ENCODE measurements at places on chromosomes 13 and 19. TPM values are rescaled to one million over a fixed set of nuclear protein-coding genes. Genes with fewer than 3 reads are reported as not detected.

Gene LILRA2
- total RNA-seq = not detected

DNA sequence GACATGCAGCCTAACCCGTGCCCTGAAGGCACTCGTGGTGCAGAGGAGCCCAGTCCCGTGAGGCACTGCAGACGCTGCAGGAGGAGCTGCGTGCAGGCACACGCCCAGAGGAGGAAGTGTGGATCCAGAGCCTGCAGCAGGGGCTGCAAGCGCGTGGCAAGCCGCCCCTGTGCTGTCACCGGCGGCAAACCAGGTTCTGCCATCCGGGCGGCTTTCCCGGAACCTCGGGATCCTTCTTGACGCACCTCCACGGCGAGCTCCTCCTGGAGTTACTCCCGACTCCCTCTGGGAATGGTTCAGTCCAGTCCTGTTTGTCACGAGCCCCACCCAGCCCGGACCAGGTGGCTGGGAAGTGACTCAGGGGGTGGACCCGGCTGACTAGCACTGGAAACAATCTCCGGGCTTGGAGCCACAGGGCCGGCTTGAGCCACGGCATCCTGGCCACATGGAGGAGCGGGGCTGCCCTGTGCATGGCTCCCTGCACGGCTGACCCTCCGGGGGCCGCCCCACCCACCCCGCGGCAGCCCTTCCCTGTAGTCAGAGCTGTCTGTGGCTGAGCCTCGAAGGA lies 10.2 kb downstream of the DPP9 start:
- DNase-seq = no peak

Gene CCDC124
- 131 TPM for total RNA-seq

- DNase-seq = no peak
Observed at GRCh38 chr13:114017028-114017630, 43.3 kb upstream of the C13orf46 start.

DNA sequence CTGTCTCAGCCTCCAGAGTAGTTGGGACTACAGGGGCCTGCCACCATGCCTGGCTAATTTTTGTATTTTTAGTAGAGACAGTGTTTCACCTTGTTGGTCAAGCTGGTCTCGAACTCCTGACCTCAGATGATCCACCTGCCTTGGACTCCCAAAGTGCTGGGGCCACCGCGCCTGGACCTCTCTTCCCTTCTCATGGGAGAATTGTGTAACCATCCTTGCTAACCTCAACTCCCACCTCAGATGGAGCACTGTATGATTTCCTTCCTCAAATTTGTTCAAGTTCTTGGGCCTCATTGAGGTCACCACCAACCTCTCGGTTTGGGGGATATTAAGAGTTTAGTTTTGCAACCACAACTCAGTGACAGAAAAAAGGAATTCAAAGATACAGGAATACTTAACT lies 10.7 kb downstream of the LILRA5 start:
- no peak for DNase-seq

- no peak for DNase-seq
Observed at GRCh38 chr19:51346742-51347141, 4.8 kb upstream of the VSIG10L start.

GRCh38 chr19:47693903-47694302 lies 19.3 kb upstream of the EHD2 start:
- DNase-seq = no peak

DNA sequence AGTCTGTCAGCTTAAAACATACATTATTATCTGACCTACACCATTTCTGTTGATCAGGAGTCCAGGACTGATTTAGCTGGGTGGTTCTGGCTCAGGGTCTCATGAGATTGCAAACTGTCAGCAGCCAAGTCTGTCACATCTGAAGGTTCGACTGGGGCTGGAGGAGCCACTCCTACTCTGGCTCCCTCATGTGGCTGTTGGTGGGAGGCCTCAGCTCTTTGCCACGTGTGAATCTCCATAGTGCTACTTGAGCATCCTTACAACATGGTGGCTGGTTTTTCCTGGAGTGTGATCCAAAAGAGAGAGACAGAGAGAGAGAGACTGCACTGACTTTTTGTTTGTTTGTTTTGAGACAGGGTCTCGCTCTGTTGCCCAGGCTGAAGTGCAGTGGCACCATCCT lies 63.6 kb upstream of the NFIC start:
- peak; percentile 44 for DNase-seq

- no peak for DNase-seq
Observed at GRCh38 chr19:49374665-49375434, 11.2 kb downstream of the DKKL1 start.

DNA sequence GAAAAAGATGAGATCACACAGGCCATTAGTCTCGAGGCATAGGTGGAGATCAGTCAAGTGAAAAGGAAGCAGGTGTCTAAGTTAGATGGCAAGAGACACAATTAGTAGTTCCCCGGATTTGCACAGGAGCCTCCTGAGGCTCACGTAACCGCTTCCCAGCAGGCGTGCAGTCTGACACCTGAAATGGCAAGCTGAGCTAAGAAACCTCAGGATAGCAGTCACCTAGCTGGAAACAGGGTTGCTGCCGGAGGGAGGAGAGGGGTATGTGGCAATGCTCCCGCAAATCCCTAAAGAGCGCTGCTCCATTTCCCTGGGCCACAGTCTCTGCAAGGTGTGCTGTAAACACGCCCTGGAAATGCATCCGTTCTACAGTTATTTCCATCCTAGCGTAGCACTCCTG lies 1151.0 kb downstream of the DIAPH3 start:
- DNase-seq = no peak

GRCh38 chr13:48411147-48411794 lies 1.6 kb downstream of the LPAR6 start:
- DNase-seq = no peak

Gene NCAN
- total RNA-seq = not detected

DNA sequence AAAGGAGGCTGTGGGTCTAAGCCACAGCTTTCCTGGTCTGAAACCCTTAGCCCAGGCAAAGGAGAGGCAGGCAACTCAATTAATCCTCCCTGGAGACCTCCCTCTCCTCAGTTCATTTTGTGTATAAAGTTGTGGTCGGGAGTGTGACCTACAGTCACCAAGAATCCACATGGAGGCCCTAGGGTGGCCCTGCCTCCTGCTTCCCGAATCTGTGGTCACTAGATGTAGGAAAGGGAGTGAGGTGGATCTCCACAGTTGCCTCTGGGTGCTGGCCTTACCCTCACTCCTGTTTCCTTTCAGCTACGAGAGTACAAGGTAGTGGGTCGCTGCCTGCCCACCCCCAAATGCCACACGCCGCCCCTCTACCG lies 1.3 kb downstream of the RPL18A start:
- no peak for DNase-seq

- no peak for DNase-seq
Observed at GRCh38 chr13:95833719-95834118, 156.8 kb downstream of the DNAJC3 start.

Gene AXL
- 0.28 TPM for total RNA-seq

DNA sequence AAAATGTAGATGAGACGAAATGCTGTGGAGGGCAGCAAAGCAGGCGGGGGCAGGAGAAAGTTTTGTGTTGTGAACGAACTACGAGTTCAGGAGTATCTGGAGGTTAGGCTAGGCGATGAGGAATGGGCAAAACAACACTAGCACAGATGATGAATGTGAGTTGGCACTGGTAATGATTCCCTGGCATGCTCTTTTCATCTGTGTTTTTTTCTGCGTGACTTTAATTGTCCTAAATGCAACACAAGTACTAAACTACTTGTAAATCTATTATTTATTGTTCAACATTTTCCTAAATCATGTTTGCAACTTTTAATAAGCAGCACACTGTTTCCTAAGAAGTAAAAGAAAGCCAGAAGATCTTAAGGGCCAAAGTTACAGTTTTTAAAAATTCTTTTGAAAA lies 19.2 kb downstream of the TNFSF13B start:
- no peak for DNase-seq

DNA sequence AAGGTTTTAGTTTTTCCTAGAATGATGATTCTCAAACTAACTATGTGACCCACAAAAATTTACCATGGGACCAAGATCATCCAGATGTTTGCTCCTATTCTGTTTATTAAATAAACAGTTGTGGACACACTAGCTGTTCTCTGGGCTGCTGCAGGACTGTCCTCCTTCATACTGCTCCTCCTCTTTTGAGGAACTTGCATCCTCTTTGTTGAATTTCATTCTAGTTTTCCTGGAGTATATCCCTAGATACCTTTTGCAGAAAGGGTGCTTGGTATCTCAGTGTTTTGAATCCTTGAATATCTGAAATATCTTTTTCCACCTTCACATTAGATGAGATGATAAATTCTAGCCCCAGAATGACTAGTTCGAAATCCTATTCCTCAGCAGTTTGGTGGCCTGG lies 24.1 kb downstream of the VASP start:
- DNase-seq = no peak

- DNase-seq = no peak
Observed at GRCh38 chr19:5667751-5668271, 12.5 kb downstream of the MICOS13 start.

DNA sequence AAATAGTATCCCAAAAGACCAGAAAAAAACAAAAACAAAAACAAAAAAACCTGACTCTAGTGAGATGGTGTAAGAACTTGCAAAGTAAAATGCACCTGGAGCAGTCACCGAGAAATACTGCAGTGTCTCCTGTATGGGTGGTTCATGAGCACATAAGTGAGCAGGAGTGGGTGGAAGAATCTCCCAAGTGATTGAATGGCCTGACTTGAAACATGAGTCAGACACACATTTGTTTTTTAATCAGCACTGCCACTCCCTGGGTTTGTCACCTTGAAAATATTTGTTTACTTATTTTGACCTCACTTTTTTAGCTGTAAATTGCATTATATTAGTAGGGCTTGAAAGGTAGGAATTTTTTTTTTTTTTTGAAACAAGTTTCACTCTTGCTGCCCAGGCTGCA lies 2.0 kb downstream of the ZNF431 start:
- DNase-seq = peak; percentile 11

- peak; percentile 30 for DNase-seq
Observed at GRCh38 chr13:30111810-30112209, 195.5 kb downstream of the KATNAL1 start.

DNA sequence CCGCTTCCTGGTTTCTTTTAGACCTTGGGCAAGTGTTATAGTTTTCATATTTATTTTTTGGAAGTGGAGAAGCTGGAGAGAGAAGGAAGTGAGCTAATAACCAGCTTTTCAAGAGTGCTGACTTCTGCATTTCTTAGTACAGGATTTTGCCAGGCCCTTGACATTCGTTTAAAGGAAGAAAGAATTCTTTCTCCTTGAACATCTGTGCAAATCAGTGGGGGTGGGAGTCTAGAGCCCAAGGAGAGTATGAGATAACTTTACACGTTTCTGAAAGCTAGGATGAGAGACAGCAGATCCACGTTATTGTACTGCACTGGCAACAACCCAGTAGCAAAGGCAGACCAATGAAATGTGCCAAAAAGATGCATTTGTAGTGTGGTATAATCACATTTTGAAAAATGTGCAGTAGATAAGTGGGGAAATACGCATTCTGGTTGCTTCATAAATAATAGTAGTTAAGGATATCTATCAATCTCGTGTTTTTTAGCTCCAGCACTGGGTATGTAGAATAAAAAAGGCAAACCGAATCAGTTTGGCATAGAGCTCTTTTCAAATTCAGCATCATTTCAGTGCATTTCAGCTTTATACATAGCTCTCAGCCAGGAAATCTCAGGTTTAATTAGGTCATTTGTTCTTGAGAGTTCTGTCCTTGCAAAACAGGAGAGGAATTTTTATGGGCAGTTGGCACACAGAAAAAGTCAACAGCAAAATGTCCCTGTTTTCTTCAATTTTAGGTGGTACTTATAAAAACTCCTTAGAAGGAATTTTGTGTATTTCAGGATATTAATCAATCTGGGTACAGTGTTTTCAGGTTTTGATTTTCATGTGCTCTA lies 4.3 kb downstream of the RNF113B start:
- DNase-seq = no peak

GRCh38 chr13:113223070-113223469 lies 13.7 kb downstream of the CUL4A start:
- DNase-seq = no peak

Gene ZNF90
- total RNA-seq = 21.6 TPM

GRCh38 chr13:59684105-59684504 lies 479.6 kb downstream of the DIAPH3 start:
- no peak for DNase-seq

DNA sequence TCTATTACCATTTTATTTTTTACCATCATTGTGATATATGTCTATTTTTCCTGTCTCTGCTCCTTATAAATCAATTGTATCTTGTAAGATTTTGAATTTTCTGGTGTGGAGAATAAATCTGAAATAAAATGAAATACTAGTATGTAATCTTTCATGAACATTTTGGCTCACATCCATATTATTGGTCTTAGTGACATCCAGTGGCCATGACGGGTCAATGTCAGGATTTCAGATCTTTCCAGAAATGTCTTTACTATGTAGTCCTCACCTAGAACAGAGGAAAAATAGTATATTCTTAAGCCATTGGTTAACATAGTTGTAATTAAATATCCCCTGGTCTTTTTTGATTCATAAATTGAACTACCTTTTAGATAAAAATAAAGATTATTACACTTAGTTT lies 109.8 kb upstream of the GPC6 start:
- no peak for DNase-seq

DNA sequence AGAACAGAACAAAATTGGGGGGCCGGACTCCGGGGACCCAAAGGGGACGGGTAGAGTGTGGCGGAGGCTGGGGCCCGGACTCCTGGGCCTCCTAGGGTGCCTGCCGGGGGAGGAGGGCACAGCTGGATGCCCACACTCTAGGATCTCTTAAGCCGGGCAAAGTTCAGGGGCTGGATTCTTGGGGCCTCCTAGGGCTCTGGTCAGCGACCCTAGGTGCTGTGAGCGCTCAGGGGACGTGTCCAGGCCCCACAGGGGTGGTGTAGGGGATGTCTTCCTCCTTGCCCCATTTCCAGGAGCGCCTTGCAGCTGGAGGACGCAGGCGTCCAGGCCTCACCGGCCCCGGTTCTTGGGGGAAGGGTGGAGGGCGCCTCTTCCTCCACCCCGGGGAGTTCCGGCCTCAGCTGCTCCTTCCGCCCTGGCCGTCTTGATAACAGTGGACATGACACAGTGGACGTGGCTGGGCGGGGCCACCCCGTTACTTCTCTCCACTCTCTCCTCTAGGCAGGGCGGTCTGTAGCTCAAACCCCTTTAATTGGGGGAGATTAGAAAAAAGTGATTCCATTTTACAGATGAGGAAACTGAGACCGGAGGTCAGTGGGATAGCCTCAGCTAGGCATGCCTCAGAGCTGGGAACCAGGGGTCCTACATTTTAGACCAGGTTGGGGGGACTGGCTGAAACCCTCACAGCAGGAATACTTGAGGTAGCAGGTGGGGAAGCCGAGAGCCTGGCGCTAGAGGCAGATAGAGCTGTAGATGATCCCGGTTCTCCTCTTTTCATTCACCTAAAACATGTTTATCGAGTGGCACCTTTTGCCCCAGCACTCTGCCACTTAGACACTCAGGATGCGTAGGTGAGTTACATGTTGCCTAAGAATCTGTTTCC lies 705 bp downstream of the STXBP2 start:
- DNase-seq = no peak

- peak; percentile 87 for DNase-seq
Observed at GRCh38 chr13:114151565-114152284, 19.3 kb upstream of the RASA3 start.

DNA sequence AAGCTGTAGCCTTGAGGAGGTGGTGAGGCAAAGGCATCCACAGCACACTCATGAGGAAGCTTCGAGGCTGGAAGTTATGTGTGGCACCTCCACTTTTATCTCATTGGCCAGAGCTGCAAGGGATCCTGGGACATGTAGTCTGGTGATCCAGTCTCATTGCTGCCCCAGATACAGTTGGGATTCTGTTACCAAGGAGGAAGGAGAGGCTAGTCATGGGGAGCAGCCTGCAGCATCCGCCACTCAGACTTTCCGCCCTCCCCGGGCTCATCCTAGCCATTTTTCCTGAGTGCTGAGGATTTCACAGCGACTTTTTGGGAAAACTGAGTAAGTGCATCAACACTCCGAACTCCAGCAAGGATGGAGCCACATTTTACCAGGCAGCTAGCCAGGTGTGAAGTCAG lies 74.4 kb downstream of the DPF1 start:
- no peak for DNase-seq

Gene TBC1D4
- total RNA-seq = 29.4 TPM

Gene CDC42EP5
- total RNA-seq = not detected
